ENCODE measurements at places on chromosomes 3 and 15.

GRCh38 chr15:88696254-88696653 lies 57.4 kb downstream of the ISG20 start:
- DNase-seq = no peak

DNA sequence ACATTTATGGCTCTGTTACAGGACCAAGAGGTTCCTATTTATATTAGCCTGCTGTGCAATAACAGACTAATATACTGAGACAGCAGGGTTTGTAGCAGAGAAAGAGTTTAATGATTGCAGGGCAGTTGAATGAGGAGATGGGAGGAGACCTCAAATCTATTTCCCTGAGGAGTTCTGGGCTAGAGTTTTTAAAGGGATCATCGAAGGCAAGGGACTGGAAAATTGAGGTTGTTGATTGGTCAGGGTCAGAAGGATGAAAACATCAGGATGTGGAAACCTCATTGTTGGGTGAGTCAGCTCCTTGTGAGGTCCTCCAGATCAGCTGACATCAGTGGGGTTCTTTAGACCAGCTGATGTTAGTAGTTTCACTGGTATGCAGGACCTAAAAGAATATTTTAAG lies 60.6 kb upstream of the GOLGA8B start:
- no peak for DNase-seq

DNA sequence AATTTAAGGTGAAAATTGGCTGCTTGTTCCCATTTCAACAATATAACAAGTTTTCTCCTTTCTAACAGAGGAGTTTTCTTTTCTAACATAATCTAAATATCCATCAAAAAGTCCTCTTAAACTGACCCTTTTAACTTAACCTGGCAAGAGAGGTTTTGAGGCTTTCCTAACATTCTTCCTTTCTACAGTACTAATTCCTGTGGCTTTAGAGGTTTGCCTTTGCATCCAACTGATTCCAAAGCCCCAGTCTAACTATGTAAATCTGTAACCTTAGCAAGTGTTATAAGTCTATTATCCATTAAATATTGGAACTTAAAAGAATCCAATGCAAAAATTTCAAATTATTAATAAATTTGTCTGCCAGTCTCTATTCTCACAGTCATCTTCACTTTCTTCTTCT lies 134.1 kb downstream of the ISL2 start:
- DNase-seq = no peak

DNA sequence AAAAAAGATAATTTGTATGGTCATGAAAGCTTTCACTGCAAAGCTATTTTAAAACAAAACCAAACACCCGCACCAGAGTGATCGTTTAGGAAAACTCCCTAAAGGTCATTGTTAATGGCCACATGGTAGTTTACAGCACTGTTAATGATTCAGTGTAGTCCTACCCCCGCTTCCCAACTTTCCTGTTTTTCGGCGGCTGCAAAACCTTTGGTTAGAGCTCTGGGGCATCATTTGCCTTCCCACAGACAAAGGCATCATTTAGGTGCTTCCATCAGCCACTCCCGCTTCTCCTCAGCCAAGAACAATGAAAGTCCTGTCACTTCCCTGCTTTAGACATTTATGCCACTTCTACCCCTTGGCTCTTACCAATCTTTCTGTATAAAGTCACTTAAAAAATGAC lies 10.6 kb downstream of the MELTF start:
- no peak for DNase-seq

GRCh38 chr3:174193604-174194003 lies 665.5 kb upstream of the NAALADL2 start:
- DNase-seq = no peak

GRCh38 chr3:22012471-22012870 lies 261.5 kb upstream of the ZNF385D start:
- no peak for DNase-seq

GRCh38 chr3:182104881-182105280 lies 393.2 kb downstream of the SOX2 start:
- no peak for DNase-seq

DNA sequence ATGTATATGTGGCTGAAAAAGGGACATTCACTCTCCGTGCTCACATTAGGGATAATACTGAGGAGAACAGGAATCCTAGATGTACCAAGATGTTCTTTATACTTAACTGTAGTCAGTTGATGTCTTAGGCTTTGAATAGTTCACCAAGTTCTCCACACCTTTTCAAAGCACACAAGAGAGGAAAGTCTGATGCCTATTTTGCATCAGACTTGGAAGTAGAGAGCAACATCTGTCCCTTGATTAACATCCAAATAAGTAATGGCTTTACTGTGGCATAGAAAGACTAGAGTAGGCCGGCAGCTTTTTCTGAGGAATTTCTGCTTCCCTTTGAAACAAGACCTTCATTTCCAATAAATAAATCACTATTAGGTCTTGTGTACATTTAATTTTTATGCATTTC lies 34.0 kb downstream of the PIGB start:
- no peak for DNase-seq

DNA sequence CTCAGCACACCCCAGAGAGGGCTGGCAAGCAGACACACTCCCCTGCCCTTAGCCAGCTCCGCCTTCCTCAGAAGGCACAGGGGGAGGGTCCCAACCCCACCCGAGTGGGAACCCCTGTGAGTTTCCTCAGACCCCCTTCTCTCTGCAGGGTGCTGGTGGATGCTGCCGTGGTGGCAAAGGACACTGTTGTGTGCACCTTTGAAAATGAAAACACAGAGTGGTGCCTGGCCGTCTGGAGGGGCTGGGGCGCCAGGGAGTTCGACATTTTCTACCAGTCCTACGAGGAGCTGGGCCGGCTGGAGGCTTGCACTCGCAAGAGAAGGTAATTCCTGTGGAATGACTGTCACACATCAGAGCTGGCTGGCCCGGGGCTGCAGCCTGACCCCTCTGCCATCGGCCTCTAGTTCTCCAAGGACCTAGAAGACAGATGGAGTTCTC lies 149.4 kb downstream of the LRRK1 start:
- DNase-seq = no peak

DNA sequence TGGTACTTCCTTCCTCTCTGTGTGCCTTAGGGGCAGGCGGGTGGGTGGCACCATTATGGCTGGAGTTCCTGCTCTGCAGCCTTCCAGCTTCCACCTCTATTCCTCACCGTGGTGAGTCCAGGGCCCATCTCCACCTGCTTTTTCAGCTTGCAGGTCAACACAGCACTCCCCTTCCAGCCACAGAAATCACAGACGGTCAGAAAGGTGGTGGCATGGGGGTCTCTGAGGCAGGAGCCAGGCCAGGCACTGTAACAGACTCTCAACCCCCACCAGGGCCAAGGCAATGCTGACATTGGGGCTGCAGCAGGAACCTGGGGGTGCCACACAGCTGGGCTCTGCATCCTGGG lies 16.6 kb downstream of the KLF15 start:
- no peak for DNase-seq

DNA sequence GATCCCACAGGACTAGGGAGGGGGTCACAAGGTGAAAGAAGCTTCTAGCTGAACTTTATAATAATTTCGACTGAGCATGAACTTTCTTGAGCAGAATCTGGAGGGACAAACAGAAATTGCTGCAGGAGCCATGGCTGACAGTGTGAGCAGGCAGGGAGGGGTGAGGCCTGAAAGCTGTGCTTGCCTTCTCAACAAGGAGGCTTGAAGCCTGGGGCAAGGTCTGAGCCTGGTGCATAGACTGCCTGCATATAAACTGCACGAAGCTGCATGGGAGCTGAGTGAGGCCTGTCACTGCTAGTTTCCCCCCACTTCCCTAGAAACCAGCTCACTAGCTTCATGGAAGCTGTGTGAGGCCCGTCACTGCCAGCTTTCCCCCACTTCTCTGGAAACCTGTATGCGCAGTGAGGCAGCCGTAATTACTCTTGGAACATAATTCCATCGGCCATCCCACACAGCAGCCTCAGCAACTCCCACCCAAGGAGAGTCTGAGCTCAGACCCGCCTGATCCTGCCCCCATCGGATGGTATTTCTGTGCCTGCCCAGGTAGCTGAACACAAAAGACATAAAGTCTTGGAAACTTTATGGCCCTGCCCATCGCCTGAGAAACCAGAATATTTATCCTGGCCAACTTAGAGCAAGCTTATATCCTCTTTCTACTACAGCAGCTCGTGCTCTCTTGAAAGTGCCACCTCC lies 136.5 kb downstream of the PLCH1 start:
- no peak for DNase-seq

- DNase-seq = no peak
Measured at GRCh38 chr15:34010921-34011320, 28.1 kb downstream of the AVEN start.

DNA sequence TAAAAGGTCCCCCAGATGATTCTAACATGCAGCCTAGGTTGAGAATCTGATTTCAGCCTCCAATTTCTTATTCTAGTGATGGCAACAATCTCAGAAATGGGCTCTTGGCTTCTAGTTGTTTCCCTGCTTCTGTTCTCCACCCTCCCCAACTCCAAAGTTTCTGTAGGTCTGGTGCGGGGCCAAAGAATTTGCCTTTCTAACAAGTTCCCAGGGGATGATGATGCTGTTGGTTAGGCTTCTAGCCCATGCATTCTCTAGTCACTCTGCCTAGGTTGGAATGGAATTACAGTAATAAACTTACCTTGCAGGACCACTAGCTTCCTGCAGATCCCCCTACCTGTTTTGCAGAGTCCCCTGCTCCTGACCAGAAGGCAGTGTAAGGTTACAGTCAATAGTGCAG lies 103.2 kb upstream of the PPP2R3A start:
- DNase-seq = no peak

GRCh38 chr3:19739504-19739903 lies 194.5 kb downstream of the EFHB start:
- no peak for DNase-seq
